ENCODE measurements at places on chromosomes 1 and 21. TPM values are rescaled to one million over a fixed set of nuclear protein-coding genes. Genes with fewer than 3 reads are reported as not detected.
A peak's percentile ranks its signal among the peaks of the same experiment; 100 is the strongest.

- no peak for DNase-seq
Observed at GRCh38 chr1:53048960-53049573, 12.9 kb upstream of the PODN start.

DNA sequence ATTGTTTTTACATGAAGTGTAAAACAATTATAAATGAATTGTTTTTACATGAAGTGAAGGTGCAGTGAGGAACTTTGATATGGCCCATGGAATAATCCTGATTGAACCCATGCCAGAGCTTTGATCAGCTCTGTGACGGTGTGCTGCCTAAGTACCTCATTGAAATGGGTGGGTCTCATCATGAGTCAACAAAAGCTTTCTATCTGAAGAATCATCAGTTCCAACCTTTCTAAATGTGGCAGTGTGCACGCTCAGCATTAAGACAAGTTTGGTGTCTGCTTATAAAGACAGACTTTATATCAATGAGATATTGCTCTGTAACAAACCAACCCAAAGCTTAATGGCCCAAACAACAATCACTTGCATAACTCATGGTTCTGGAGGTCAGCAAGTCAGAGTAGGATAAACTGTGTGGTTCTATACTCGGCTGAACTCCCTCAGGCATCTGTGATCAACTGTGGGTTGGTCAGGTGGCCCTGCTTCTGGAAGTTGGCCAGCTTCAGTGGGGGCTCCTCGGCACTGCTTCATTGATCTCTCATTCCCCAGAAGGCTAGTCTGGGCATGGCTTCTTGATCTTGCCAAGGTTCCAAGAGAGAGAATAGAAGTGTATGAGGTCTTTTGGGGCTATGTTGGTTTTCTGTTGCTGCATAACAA lies 258.0 kb downstream of the LTN1 start:
- no peak for DNase-seq

DNA sequence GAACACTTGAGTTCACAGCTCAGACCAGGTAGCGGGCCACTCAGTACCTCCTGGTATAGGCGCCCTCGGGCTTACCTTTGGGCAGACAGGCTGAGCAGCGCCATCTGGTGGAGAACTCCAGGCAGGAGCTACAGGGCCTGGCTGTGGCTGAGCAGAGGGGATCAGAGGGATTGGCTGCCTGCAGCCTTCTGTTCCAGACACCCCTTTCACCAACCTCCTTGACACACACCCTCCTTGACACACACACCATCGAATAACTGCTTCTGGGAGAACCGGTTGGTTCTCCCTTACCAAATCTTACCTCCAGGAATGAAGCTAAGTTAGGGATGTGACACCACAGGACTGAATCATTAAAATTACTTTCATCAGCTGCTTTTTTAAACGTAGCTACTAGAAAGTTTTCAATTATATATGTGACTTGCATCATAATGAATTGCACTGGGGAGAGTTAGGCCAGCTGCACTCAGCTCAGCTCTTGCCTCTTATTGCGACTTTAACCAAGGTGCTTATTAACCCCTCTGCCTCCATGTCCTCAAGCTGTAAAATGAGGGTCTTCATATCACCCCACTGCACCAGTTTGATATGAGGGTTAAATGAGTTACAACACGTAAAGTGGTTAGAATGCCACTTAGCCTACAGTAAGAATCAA lies 6.6 kb downstream of the LIN28A start:
- peak; percentile 43 for DNase-seq

- DNase-seq: no peak
Observed at GRCh38 chr1:4079815-4080214, 179.7 kb upstream of the C1orf174 start.

GRCh38 chr1:9539165-9539828 lies at the start of gene SLC25A33:
TSS of gene SLC25A33 (plus strand) at chr1:9539465. CDS start at chr1:9539692, 227 bp downstream.
- peak; percentile 100 for DNase-seq

DNA sequence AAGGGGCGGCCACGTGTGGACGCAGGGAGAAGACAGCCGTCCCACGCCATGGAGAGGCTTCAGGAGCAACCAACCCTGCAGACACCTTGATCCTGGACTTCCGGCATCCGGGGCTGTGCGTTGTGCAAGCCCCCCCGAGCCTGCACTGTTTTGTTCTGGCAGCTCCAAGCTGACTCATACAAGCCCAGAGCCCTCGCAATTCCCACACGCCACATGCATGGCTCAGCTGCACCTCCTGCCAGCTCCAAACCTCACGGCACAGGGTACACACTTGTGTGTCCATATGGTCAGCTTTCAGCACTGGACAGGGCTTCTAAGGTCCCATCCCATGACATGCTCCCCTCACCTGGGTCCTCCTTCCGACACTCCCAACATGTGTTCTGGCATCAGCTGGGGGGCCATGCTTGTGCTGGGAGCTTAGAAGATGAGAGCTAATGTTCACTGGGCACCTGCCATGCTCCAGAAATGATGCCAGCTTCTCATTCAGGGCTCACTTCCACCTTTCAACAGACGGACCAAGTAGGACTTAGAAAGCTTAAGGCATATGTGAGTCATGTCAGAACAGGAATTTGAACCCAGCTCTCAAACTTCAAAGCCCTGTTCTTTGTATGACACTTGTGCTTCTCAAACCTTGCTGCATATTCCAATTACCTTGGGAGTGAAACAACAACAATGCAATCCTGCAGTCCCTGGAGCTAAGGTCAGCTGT lies 137.3 kb downstream of the PGBD5 start:
- DNase-seq: no peak

Gene KCNJ15
- polyA plus RNA-seq: 0.25 TPM

Gene RXFP4
- polyA plus RNA-seq: 0.34 TPM

Gene PRDM2
- polyA plus RNA-seq: 26.0 TPM

Gene C1QTNF12
- 50.5 TPM for polyA plus RNA-seq
